NCI-H446 treated with DMSO at 0.1 percent for 48 hours (cell line): ENCODE measurements at places on chromosomes 5 and 9.
A peak's percentile ranks its signal among the peaks of the same experiment; 100 is the strongest.

DNA sequence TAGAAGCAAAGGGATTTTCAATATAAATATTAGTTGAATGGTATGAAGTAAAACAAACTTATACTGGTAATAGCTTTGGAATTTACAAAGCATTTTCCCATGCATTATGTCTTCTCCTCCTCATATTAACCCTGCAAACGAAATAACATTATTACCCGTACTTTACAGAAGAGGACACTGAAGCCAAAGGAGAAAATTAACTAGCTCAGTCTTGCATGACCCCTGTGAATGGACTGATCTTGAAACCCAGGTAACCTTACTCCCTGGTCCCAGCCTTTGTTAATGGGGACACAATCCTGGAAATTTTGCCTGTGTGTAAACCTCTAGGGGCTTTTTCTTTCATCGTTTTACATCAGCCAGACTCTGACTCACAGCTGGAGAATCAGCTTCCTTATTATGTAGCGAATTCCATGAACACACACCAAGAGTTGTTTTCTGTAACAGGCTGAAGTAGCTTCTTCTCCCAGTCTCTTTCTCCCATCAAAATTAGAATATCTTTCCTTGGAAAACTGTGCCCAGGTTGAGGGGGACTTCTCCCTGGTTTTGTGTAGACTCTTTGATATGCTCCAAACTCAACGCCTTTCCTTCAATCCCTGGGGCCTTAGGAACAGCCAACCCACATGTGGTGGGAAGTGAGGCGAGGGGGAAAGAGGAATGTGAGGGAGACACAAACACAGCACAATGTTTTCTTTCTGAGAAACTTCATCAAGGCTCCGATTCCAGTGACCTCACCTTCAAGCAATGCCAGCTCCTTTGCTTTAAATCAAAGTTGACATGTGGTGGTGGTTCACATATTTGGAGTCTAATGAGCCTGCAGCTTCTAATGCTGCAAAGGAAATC lies 480.9 kb upstream of the PAPPA start:
- DNase-seq, result no peak

DNA sequence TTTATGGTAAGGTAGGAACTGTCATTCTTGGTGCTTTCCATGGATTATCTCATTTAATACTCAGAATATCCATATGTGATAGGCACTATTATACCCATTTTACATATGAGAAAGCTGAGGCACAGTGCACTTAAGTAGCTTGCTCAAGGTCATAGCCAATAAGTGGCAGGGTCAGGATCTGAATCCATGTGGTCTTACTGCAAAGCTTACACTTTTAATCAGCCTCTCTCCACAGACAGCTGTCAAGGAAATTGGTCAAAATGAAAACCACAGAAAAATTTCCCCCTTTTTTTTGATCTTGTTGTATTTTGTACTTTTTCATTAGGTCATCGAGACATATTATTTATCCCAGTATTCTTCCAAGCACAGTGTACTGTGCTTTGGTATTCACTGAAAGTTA lies 78.5 kb downstream of the ERCC6L2 start:
- DNase-seq, result no peak

GRCh38 chr9:134735441-134736175 lies 94.0 kb downstream of the COL5A1 start:
- no peak for DNase-seq

DNA sequence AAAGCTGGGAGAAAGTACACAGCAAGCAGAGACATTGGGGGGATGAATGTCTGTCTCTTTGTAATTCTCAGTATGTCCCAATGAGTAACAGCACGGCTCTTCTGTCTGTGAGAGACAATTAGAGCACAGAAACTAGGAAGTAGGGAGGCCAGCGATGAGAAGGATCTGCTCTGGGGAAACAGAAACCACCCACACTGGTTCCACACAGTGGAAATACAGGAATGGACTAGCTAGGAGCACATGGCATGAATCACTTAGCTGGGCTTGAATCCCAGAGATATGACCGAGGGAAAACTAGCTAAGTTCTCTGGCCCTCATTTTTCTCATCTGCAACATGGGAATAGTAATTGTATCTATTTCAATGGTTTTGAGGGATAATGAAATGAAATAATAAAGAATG lies 895.9 kb downstream of the TLE4 start:
- DNase-seq, result no peak

DNA sequence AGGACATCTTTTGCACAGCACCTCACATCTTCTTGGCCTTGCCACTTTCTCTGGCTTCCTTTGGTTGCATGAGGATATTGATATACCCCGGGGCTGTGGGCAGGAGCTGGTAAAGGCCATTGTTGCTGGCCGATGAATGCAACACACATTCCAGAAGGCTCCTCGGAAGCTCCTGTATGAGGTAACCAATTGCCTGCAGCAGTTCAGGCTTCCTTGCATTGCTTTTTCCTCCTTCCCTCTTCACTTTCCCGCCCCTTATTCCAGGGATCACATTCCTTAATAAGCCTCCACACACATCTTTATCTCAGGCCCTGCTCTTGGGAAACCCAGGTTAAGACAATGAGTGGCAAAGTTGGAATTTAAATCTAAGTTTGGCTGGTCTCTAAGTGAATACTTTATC lies 505.4 kb upstream of the CLINT1 start:
- no peak for DNase-seq

GRCh38 chr5:112065781-112066180 lies 308.8 kb upstream of the NREP start:
- DNase-seq, result no peak

GRCh38 chr5:123735384-123735783 lies 223.4 kb downstream of the CSNK1G3 start:
- DNase-seq, result no peak

- DNase-seq, result peak; percentile 80
Observed at GRCh38 chr5:124253203-124253810, 493.1 kb downstream of the ZNF608 start.

GRCh38 chr5:84634256-84634655 lies 249.6 kb upstream of the EDIL3 start:
- peak; percentile 69 for DNase-seq

GRCh38 chr9:91727316-91727861 lies 222.6 kb downstream of the ROR2 start:
- DNase-seq, result no peak

- no peak for DNase-seq
Observed at GRCh38 chr5:69367697-69368279, 1.5 kb downstream of the AK6 start.

DNA sequence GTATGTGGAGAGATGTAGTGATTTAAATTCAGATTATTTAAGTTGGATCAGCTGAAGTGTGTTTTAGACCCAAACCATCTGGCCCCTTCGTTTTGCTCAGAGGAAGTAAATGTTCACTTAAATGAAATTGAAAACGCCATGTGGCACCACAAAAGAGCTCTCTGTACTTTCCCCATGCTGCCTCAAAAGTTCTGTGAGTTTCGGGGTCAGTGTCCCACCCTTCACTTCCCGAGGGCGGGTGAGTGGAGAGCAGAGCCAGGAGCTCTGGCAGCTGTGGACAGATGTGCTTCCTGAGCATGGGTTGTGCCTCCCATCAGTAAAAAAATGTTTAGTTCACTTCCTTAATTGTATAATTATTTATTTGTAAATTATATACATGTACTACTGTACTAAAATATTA lies 48.4 kb downstream of the PSD2 start:
- DNase-seq, result no peak

GRCh38 chr5:5650242-5650641 lies 227.8 kb downstream of the ICE1 start:
- no peak for DNase-seq

DNA sequence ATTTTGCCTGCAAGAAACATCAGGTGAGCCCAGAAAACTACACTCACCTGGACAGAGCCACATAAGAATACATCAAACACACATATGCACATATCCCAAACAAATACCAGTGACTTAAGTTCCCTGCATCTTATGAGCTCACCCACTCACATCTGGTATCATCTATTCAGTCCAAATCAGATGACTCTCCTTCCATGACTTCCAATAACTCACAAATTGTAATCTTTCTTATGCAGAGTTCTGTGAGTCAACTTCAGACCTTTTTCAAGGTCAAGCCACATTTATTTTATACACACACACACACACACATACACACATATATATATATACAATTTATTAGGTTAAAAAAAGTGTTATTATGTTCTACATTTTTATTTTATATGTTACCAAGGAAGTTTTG lies 1711.9 kb upstream of the CDH9 start:
- no peak for DNase-seq

DNA sequence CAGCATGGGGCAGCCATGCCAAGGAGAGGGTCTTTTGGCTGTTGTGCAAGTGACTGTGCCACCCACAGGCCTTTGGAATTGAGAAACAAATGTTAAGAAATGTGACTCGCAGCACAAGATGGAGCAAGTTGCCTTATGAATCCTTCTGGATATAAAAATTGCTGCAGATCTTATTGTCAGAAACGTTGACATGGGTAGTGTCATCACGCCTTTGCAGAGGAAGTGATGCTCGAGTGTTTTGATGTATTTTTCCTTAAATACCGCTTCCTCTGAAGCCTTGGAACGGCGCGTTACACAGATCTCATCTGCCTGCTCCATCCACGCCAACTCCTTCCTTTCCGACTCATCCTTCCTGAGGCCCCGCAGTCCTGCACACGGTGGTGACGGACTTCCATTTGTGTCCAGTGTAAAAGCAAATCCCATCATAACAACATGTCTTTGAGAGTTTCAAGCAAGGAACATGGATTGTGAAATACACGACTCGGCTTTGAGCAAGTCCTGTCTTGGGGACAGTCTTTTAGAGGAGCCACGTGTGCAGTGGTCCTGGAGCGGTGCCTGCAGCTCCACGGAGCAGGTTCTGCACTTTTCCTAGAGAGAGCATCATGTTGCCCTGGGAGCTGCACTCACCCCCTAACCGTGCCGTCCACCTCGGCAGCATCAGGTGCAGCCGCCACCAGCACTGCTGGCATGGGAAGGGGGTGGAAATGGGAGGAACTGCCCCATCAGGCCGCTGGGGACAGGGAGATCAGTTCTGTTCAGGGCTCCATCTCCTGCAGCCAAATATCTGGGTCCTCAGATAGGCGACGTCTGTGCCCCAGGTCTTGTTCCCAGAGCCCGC lies 15.1 kb downstream of the ROPN1L start:
- DNase-seq, result no peak

- DNase-seq, result no peak
Observed at GRCh38 chr5:164966611-164967010, 1461.2 kb downstream of the MAT2B start.

GRCh38 chr5:101955891-101956290 lies 340.2 kb downstream of the SLCO4C1 start:
- no peak for DNase-seq

DNA sequence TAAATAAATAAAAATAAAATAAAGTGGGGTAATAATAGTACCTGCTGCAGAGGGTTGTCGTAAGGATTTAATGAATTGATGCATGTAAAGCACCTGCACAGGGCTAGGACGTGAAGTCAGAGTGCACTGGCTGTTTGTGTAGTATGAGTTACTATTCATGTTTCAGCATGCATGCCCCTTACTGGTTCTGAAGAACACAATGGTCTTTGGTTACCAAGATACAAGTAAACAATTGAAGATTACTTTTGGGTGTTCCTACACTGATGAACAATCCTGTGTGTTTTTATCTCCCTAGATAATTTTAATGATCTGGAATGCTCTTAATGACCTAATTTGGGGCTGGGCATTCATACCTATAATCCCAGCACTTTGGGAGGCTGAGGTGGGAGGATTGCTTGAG lies 23.2 kb upstream of the PRRC2B start:
- no peak for DNase-seq

DNA sequence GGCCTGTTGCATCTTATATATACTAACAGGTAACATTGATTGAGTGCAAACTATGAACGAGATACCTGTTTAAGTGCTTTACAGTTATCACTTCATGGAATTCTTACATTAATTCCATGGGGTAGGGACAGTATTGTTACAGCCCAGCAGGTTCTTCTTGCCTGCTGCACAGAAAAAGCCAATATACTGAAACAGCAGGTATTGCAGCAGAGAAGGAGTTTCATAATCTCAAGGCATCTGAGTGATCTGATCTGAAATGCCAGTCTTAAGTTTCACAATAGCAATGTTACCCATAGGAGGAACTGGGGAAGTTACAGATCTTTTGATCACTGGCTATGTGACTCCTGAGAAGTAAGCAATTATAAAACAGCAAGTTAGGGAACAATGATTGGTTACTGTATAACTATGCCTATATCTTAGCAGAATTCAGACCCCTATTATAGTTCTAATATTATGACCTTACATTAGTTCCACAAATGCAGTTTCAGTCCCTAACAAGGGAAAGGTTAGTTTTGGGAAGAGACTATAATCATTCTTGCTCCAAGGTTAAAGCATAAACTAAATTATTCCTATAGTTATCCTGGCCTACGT lies 126.5 kb upstream of the BNC2 start:
- DNase-seq, result no peak

GRCh38 chr5:91052977-91053740 lies 330.0 kb downstream of the ARRDC3 start:
- no peak for DNase-seq

DNA sequence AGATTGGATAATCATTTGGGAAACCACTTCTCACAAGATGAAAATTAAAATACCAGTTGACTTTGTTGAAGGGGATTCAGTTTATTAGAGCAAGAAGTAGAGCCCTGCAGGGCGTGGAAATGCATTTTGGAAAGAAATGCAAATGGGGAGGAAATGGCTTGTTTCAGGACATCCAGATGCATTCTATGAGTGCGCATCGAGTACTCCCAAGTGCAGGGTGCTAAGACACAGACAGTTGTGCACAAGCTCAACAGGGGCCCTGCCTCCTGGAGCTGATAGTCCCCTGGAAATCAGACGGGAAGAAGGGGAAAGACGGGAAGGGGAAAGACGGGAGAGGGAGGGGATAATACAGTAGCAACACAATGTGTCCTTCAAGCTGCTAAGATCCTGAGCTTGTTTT lies 64.0 kb downstream of the NSUN2 start:
- no peak for DNase-seq

DNA sequence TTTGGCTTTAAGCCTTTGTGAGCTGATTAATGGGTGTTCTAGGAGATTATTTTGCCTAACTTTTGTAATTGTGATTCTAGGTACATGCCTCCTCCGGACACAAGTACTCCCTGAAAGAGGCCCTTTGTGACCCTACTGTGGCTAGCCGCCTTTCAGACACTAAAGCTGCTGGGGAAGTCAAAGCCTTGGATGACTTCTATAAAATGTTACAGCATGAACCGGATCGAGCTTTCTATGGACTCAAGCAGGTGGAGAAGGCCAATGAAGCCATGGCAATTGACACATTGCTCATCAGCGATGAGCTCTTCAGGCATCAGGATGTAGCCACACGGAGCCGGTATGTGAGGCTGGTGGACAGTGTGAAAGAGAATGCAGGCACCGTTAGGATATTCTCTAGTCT lies 13.6 kb downstream of the ITGA1 start:
- no peak for DNase-seq

GRCh38 chr5:7385681-7386080 lies 10.3 kb upstream of the ADCY2 start:
- DNase-seq, result no peak

- no peak for DNase-seq
Observed at GRCh38 chr5:64050296-64050695, 88.1 kb upstream of the HTR1A start.
